Activated B cell treated with CpG ODN at 0.5 μM for 24 hours (primary cell): ENCODE measurements at places on chromosomes 3 and 15. TPM values are rescaled to one million over a fixed set of nuclear protein-coding genes. Genes with fewer than 3 reads are reported as not detected.

The SPTBN5 gene
- total RNA-seq: 0.78 and 1.1 TPM in 2 replicates

The PSTPIP1 gene
- 33.7 and 42.7 TPM in 2 replicates for total RNA-seq

The PLA2G4D gene
- total RNA-seq: not detected in 2 replicates

The LYZL4 gene
- not detected in 2 replicates for total RNA-seq

The ZNF385D gene
- total RNA-seq: not detected in 2 replicates

The GABRR3 gene
- total RNA-seq: not detected in 2 replicates

The GCNT3 gene
- not detected in 2 replicates for total RNA-seq

The LRRFIP2 gene
- 33.9 and 35.3 TPM in 2 replicates for total RNA-seq

The C15orf40 gene
- total RNA-seq: 33.3 and 41.9 TPM in 2 replicates

The BAHD1 gene
- total RNA-seq: 27.5 and 28.4 TPM in 2 replicates

GRCh38 chr15:93168910-93169309 is 79.9 kb upstream of the RGMA start:
- no peak for DNase-seq

GRCh38 chr3:108507902-108508301 is 2.5 kb downstream of the MYH15 start:
- no peak for DNase-seq

DNA sequence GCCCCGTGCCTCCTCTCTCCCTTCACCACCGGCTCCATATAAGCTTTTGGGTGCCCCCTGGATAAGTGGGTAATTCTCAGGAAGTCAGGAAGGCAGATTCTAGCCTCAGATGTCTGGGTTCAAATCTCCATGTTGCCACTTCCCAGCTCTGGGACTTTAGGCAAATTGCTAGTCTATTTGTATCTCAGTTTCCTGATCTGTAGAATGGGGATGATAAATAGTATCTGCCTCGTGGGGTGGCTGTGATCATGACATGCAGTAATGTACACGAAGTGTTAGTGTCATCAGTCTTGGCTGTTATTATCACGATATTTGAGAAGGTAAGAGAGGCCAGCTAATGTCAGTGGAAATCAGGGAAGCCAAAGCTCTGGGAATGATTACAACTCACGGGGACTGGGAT is 43.3 kb downstream of the MUC4 start:
- DNase-seq: no peak

DNA sequence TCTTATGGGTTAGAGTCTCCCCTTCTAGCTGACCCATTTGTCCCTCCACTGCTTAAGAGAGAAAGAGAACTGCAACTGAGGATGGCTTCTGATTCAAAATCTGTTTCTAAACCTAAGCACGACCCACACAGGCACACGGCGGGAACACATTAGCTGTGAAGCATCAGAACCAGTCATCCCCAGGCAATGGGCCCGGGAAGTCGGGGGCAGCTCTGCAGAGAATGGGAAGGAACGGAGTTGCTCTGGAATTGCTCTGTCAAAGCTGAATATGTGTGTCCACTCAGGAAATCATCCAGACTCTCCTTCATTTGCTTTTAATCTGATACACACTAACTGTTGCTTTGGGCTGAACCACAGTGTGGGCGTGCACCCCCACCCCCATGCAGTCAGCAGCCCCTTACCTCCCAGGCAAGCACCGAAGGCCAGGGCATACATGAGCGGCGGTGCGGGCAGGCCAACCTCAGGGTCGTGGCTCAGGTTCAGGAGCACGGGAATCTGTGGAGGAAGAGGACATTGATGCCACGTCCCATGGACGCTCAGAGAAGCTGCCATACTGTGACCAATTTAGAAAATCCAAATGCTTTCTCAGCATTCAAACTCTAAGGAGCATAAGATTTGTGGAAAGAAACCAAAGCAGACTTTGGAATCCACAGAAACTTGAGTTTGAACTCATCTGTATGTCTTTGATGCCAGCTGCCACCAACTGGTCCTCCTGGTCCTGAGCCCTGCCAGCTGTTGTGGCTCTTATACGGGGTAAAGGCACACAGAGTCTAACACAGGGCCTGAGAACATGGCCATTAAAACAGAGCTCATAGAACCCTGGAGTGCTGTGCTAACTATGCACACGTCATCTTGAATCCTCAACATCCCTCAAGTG is 247.9 kb downstream of the OCA2 start:
- no peak for DNase-seq

GRCh38 chr15:95293456-95294031 is 1037.0 kb upstream of the NR2F2 start:
- DNase-seq: no peak

GRCh38 chr3:154977666-154978065 is 102.5 kb upstream of the MME start:
- no peak for DNase-seq

- no peak for DNase-seq
Measured at GRCh38 chr15:49315391-49315823, 107.6 kb upstream of the FGF7 start.

DNA sequence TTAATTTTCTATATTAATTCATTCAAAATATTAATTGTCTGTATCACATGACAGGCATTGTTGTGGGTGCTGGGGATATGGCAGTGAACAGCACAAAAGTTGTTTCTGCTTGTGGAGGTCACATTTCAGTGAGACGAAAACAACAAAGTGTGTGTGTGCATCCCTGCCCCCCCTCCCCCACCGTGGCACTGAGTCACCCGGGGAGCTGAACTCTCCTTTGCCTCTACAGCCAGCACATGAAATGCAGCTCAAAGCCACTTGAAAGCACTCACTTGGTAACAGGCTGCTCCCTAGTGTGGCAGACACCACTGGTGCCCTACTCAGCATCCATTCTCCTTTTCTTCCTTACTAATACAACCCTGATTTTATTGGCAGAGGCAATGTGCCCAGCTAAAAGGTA is 16.9 kb upstream of the SCAMP5 start:
- DNase-seq: no peak

GRCh38 chr3:123660141-123660675 is 75.4 kb upstream of the HACD2 start:
- no peak for DNase-seq

DNA sequence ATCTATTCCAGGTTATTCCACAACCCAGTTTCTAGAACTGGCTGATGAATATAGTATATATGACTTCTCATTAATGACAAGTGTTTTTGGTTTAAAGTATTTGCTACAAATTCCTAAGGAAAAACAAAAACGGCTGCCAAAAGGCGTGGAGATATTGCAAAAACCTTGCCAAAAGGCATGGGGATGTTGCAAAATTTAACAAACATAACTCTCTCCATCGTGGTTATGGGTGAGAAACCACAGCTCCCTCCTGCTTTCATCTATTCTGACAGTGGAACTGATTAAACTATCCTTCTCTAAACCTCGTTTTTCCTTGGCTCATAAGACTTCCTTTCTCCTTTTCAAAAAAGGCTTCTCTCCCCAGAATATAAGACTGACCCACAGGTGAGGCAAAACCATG is 342.0 kb upstream of the PDZRN3 start:
- DNase-seq: no peak

- no peak for DNase-seq
Measured at GRCh38 chr15:77500989-77501388, 80.3 kb downstream of the HMG20A start.

DNA sequence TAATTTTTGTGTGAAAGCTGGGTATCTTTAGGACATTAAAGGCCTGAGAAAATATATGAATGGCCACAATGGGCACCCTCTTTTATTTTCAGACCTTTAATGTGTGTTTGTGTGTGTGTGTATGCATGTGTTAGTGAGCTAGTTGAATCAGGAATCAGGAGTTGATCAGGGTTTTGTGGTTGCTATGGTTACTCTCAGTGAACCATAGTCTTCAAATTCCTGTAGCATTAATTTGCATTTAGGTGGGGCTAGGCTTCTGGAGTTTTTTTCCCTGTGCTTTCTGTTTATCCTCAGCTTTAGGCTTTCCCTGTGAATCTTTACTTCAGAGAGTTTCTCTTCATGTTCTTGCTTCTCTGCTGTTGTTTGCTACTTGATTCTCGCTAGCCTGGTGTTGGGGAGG is 122.0 kb upstream of the ONECUT1 start:
- no peak for DNase-seq

GRCh38 chr3:133152056-133152455 is 113.9 kb downstream of the TMEM108 start:
- DNase-seq: no peak

- DNase-seq: no peak
Measured at GRCh38 chr3:126704494-126705214, 614 bp downstream of the CHCHD6 start.

GRCh38 chr3:111796566-111796965 is 62.5 kb upstream of the PHLDB2 start:
- no peak for DNase-seq

DNA sequence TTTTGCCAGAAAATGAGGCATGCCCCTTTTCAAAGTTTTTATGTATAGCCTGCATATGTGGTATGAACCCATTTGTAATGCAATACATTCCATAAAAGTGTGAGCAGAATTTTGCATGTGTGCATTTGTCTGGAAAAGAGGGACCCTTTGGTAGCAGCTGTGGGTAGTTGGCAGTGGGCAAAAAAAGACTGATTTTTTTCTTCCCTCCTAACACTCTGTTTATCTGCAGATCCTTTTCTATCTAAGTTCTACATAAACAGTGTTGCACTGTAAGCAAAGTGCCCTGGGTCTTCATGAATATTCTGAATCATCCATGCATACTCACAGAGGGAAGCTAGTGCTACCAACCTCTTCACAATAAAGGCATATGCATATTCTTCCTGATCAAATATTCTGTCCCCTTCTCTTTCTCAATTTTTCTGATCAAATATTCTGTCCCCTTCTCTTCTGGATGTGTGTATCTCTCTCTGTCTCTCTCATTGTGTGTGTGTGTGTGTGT is 211.2 kb upstream of the EIF1B start:
- no peak for DNase-seq

DNA sequence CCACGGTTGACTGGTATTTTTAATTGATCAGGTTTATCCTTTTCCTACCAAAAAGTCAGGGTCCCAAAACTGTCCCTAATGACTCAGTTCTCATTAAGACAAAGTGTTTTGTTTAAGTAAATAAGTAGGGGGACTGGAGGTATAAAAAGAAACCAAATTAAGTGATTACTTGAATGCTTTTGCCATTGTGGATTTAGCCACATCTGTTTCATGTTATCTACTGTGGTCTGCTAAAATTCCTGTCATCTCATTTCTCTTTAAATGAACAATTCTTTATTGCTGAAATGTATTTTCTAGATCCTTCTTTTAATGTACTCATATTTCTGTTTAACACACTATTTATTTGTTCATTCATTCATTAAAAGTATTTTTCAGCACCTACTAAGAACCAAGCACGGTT is 625.9 kb upstream of the ADAMTS9 start:
- DNase-seq: no peak

DNA sequence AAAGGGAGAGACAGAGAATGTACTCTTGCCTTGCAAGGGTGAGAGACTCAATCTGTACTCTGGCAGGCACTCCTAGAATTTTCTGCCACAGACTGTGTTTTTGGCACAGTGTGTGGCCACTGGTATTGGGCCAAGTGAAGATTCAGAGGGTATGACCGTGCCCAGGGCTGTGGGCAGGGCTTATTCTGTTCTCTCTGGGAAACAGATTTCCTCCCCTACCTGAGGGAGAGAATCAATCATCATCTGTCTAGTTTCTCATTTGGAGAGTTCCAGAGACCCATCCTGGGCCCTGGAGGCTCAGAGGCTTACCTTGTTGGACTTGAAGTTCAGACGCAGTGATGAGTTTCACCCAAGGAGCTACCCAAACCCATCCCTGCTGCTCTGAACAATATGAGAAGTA is 28.2 kb downstream of the CSTA start:
- no peak for DNase-seq

- DNase-seq: no peak
Measured at GRCh38 chr3:15973940-15974339, 176.2 kb upstream of the ANKRD28 start.

GRCh38 chr3:45583021-45583851 is 11.3 kb upstream of the LIMD1 start:
- DNase-seq: no peak

DNA sequence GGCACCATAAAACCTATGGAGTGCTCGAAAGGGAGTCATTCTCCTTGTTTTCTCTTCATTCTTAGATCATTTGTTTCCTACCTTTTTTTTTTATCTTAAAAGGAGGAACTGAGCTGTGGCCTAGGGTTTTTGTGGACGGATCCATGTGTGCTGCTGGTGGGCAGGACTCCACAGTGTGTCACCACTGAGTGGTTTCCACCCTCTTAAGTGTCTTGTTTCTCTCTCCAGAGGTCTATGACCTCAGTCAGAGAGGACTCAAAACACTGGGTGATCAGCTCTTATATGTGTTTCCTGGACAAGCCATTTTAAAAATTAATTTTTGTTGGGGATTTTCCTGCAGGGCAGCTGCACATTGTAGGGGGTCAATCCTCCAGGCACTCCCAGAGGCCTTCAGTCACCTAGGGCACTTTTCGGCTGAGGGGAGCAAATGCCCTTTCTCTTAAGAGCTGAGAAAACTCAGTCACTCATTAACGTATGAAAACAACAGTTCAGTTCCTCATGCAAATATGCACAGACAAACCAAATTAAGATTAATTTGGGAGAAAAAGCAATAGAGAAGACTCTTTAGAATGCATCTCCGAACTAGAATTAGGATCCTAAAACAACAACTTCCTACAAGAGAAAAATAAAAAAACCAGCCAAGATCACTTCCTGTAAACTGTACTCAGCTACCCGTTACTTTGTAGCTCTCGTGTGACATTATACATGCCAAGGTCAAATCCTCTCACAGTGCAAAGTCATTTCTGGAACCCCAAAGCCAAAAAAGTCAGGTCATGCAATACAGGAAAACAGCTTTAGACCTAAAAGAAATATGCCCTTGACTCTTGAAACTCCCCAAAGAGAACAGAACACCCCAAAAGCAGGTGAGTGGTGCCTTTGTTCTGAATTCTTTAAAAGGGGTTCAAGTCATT is 27.6 kb upstream of the FAM3D start:
- no peak for DNase-seq

DNA sequence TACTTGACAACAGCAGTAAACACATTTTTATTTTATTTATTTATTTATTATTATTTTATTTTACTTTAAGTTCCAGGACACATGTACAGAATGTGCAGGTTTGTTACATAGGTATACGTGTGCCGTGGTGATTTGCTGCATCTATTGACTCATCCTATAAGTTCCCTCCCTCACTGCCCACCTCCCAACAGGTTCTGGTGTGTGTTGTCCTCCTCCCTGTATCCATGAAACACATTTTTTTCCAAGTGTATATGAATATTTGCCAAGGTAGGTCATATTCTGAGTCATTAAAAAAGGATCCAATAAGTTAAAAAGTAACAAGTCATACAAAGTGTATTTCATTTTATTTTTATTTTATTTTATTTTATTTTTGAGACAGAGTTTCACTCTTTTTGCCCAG is 567.3 kb upstream of the KCNMB2 start:
- no peak for DNase-seq
